ENCODE measurements at places on chromosomes 2 and 18.

- DNase-seq: no peak
These were observed 34.5 kb downstream of the SLC4A3 start for GRCh38 chr2:219661955-219662395.

DNA sequence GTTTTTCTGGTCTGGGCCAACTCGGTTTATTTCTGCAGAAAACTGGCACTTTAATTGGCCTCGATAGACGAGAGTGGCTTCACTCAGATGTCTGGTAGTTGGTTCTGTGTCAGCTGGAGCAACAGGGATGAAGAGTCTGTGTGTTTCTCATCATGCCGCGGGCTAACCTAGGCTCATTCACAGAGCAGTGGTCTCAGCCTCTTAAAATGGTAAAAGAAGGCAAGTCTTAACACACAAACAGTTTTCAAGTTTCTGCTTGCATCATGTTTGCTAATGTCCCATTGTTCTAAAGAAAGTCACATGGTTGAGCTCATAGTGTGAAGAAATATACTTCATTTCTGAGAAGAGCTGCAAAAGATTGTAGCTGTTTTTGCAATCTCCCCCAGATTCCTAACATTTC lies 37.5 kb upstream of the ANXA4 start:
- no peak for DNase-seq

DNA sequence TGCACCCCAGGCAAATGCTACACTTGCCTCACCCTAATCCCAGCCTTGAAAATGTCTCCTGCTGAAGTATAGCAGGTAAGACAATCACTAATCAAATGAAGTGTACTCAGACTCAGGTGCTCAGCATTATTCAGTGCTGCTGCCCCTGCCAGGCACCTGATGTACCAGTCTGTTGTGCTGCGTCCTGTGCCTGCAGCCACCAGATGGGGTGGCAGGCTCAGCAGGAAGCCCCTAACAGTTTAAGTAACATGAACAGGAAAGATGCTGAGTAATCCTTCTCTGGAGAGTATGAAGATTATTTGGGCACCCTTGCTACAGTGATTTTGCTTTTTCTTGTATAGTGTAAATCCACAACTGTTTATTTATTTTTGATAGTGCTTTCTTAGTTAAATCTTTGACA lies 69.1 kb downstream of the TACR1 start:
- no peak for DNase-seq

DNA sequence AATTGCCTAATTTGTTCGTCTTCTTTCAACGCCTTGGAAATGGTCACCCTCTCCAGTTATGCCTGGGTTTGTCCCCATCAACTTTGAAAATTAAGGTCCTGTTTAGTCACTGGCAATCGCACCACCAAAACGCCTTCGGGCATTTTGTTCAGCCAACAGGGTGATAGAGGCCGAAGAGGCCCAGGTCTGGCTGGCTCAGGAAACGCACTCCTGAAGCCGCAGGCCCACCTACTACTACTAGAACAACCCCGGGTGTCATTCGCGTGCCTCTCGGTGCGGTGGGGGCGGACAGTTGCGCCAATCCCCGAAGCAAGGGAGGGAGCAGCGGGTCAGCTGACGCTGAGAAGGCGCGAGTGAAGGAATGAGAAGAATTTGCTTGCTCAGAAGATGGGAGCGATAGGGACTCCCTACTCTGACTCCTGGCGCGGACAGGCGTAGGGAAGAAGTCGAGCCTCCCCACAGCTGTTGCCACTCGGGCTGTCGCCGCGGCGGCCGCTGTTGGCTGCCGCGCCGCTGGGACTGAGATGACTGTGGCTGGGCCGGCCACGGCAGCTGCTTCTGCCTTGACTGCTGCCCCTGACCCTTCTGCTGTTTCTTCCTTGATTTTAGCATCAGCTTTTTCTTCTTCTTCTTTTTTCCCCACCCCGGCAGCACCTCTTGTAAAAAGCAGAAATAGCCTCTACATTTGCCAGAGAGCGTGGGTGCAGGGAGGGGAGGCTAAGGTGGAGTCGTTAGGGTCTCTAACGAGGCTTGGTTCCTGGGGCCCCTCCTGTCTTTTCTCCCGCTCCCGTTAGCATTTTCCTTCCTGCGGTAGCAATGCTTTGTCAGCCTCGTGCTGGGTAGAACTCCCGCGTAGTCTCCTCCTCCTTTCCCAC lies 387.6 kb downstream of the FIGN start:
- DNase-seq: no peak

- DNase-seq: no peak
These were observed 309.7 kb upstream of the MYT1L start for GRCh38 chr2:2640818-2641217.

GRCh38 chr2:45575881-45576280 lies 35.2 kb downstream of the SRBD1 start:
- no peak for DNase-seq

GRCh38 chr2:55134316-55134706 lies 84.1 kb upstream of the RTN4 start:
- DNase-seq: no peak

GRCh38 chr2:7984693-7985353 lies 697.0 kb upstream of the ID2 start:
- no peak for DNase-seq

GRCh38 chr2:39065616-39066015 lies 55.2 kb downstream of the SOS1 start:
- DNase-seq: no peak

DNA sequence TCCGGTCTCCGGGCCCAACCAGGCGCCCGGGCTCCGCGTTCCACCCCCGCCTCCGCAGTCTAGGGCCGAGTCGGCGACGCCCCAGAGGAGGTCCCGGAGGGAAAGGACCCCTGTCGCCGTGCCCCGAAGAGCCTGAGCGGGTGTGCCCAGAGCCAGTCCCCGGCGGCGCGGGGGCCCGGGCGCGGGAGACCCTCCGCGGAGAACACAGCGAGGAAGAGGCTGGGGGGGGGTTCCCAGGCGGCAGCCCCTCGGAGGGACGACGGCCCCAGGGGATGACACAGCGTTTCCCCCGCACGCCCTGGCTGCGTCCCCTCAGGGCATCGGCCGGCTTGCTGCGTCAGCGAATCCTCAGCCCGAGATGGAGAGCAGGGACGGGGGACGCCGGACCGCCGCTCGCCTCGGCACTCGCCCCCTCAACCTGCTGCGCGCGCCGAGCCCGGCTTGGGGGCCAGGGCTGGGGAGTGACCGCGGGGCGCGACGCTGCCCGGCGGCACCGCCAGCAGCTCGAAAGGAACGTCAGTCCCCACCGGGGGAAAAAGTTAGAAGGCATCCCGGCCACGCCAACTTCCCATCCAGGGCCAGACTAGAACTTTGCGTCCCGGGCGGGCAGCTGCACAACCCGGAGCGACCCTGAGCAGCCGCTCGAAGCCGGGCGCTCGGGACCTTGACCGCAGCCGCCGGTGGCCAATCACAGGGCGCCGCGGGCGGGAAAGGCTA lies 711 bp downstream of the SFXN5 start:
- DNase-seq: peak; percentile 12

DNA sequence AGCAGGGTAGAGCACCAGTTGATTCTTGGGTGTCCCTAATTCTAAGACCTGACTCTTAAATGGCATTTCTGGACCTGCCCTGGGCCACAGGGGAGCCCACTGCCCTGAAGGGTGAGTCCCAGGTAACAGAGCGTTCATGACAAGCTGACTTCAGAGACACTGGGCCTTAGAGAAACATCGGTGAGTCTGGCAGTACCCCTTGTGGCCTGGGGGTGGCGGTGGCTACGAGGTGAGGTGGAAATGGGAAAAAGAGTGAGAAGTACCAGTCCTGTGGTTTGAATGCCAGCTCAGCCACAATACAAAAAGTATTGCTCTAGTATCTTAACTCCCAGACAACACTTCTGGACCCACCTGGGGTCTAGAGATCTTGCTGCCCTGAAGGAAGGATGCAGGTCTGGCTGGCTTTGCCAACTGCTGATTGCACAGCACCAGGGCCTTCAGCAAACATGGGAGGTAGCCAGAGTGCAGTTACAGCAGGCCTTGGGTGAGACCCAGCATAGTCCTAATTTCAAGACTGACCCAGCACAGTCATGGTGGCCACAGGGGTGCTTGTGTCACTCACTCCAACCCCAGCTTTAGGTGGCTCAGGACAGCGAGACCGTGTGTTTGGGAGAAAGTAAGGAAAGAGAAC lies 44.5 kb downstream of the USP34 start:
- peak; percentile 78 for DNase-seq

GRCh38 chr18:6885992-6886796 lies 156.7 kb downstream of the ARHGAP28 start:
- no peak for DNase-seq

- no peak for DNase-seq
These were observed 158.1 kb downstream of the TANC1 start for GRCh38 chr2:159126432-159127022.

DNA sequence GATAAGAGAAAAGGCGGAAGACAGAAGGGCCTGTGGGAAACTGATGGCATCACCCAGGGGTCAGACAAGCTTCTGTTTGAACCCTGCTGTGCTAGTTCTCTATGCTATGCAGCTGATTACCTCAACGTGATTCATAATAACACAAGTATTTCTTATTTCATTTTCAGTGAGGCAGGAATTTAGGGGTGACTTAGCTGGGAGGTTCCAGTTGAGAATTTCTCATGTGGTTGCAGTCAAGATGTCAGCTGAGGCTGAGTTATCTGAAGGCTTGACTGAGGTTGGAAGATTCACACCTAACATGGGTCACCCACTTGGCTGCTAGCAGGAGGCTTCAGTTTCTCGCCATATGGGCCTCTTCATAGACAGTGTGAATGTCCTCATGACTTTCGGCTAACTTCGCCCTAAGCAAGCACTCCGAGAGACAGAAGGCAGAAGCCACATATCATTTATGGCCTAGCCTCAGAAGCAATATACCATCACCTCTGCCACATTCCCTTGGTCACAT lies 34.0 kb upstream of the TMEM131 start:
- DNase-seq: no peak

GRCh38 chr2:136394136-136395060 lies 276.4 kb upstream of the CXCR4 start:
- no peak for DNase-seq

- no peak for DNase-seq
These were observed 2.8 kb upstream of the ZNF532 start for GRCh38 chr18:58861861-58862301.

GRCh38 chr2:155770516-155770915 lies 562.0 kb downstream of the NR4A2 start:
- DNase-seq: no peak

Data from CD4-positive, alpha-beta T cell treated with Interleukin-15 for 4 hours (primary cell).